ENCODE measurements at places on chromosomes 16 and 17.

GRCh38 chr17:55769625-55770000 lies 18.8 kb downstream of the PCTP start:
- DNase-seq: no peak

- no peak for DNase-seq
These were observed 22.6 kb downstream of the C17orf67 start for GRCh38 chr17:56810891-56811775.

- no peak for DNase-seq
These were observed 46.2 kb upstream of the NOL11 start for GRCh38 chr17:67671493-67671892.

GRCh38 chr16:68083861-68084503 lies 1.2 kb upstream of the NFATC3 start:
- DNase-seq: no peak

DNA sequence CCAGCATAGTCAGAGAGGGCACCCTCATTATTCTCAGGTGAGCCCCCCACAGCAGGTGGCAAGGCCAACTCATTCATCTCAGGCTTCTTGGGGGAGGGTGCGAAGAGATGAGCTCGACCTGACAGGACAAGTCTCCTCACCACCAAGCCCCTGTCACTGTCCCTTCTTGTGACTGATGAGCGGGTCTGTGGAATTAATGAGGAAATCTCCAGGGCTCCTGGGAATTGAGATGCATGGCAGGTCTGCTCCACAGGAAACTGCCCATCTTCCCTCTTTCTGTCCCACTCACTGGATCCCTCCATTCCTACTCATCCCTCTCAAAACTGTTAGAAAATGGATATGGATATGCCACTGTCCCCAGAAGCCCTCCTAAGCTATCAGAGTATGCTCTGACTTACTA lies 32.5 kb upstream of the CES5A start:
- DNase-seq: no peak

GRCh38 chr17:41705271-41705991 lies 6.7 kb upstream of the GAST start:
- DNase-seq: no peak

DNA sequence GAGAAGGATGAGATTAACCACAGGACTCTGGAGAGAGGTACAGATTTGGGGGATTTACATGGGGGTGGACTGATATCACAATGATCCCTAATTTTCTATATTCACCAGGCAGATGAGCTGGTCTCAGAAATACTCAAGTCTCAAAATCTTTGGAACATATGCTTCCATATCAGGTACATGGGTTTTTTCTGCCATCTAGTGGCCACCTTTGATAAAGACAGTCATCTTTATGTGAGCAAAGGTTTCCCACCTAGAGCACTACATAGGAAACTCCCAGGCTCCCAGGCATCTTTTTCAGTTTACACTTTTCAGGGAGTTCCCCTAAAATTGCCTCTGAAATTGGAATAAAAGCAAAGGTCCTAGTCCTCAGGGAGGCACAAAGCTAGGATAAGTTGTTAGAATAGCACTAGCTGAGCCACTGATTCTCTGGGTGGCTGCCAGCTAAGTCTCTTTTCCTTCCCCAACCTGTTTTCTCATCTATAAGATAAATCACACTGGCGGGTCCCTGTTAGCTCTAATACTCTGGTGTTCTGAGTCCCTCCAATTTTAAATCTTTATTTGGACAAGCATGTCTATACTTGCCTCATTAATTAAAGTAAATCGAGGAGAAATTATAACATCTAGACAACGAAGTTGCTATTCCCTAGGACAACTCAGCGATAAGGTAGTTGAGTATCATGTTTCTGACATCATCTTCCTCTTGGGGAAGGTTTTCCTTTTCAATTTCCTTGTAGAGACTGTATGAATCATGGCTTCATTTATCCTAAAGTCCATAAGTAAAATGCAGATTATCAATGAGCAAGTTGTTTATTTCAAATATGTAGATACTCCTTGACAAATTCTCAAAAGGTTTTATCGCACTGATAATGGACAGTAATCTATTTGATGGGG lies 19.0 kb upstream of the MON1B start:
- DNase-seq: peak; percentile 33

- no peak for DNase-seq
These were observed at the start of gene ADAP2 for GRCh38 chr17:30921544-30922196. ADAP2 (plus strand) TSS chr17:30921945; CDS start chr17:30922015, 70 bp downstream.

GRCh38 chr17:81806461-81807209 lies 2.7 kb downstream of the GCGR start:
- no peak for DNase-seq

DNA sequence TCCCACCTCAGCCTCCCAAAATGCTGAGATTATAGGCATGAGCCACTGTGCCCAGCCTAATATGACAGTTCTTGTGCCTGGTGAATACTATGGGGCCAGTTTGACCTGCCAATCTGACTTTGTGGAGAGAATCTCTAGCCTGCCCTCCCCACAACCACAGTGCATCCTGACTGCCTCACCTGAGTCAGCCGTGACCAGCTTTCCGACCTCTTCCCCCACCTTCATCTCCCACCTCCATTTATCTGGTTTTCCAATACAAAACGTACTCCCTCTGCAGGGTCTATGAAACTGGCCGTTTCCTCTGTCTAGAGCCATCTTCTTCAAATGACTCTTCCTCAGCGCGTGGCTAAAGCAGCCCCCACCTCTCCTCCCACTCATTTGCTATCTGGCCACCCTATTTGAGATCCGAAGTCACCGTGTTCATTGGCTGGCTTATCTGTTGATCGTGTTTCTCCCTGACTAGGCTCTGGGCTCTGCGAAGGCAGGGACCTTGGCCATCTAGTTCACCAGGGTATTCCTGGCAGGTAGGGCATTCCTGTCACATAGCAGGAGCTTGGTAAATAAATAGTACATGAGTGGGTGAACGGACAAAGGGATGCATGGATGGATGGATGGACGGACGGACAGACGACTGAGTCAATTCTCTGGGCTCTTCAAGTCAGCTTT lies 22.3 kb upstream of the PLLP start:
- DNase-seq: no peak

- DNase-seq: no peak
These were observed 763 bp upstream of the SOX9 start for GRCh38 chr17:72119873-72120641.

GRCh38 chr16:49932946-49933345 lies 77.0 kb upstream of the ZNF423 start:
- DNase-seq: no peak

GRCh38 chr17:43956222-43956621 lies 2.5 kb upstream of the PYY start:
- DNase-seq: no peak

DNA sequence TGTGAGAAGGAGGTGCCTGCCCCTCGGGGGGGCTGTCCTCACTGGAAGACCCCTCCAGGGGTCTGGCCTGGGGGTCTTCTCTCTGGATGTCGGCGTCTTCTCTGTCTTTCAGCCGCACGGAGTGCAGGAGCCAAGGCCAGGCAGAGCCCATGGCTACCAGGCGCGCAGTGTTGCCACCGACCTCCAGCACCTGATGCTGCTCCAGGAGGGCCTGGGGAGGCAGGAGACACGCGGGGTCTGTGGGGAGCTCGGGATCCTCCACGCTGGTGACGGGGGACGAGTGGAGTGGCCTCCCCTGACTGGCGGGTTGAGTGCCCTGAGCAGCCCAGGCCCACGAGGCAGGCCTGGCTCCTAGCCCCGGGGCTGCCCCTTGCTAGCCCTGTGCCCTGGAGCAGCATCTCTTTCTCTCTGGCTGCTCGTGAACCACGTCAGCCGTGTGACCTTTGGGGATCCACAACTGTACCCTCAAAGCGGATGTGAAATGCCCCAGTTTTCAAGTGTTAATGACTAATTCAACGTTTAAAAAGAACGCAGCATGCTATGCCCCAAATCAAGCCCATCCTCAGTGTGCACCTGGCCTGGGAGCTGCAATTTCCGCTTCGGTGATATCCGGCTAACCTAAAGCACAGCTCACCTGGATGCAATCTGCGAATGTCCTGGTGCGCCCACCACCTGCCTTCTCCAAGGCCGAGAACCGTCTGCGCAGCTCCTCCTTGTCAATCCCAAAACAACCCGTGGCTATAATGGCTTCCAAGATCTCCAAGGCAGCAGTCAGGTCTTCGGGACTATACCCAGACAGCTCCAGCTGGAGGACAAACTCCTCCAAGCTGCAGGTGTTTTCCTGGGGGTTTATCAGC lies 62.9 kb downstream of the IL21R start:
- peak; percentile 58 for DNase-seq

DNA sequence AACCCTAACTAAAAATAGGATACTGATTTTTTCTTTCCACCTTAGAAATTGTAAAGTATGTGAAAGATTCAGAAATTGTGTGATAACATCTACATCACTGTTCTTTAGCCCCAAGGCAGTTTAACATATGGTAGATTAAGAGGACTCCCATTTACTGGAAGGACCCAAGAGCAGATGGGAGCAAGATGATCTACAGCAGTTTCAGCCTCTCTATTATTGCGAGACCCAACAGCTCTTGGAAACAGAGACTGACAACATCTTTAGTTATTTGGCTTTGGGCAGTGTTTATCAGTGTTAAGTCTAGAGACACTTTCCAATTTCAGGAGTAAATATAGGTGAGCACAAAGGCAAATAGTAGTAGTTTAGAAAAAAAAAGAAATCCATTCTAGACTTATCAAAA lies 124.9 kb upstream of the CORO6 start:
- no peak for DNase-seq

DNA sequence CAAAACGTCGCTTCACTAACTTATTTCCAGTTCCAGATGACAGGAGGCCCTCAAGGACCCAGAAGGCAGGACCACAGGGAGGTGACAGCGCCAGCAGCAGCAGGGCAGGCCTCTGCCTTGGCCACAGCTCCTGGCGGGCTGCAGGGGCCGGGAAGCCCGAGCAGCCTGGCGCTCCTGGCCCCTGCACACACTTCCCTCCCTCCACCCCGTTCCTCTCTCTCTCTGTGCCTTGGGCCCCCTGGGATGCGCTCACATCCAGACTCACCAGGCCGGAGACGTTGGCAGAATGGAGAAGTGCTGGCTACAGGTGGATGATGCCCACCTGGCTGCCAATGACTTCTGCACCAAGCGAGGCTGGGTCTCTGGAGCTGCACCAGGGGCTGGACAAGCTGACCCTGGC lies 12.7 kb downstream of the ZNF594 start:
- no peak for DNase-seq

DNA sequence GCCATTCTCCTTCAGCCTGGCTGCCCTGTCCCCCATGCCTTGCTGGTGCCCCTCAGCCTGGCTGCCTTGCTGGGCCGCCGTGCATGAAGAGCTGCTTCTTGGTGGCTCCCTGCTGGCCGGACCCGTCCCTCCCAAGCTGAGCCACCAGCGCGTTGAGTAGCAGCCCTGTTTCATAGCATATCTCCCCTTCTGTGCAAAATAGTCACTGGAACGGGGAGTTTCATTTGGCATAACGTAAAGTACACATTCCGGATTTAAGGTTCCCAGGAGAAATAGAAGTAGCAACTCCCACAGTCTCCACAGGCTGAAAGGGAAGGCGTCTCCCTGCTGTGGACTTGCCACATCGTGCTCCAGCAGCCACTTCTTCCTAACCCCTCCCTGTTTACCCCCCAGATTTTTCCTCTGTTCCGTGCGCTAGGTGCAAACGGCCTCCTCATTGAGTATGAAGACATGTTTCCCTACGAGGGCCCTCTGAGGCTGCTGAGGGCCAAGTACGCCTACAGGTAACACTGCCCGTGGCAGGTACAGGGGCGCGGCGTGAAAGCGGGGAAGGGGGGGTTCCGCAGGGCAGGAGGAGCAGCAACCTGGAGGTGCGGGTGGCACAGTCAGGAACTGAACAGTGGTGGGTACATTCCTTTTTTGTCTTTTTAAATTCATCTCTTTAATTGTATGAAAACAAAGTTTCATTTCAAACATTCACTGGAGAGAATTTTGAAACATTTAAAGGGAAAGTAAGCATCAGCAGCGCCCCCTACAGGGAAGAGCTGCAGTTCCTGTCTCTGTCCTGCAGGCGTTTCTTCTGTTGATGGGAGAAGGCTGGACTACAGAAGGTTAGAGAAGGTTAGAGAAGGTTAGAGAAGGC lies 5.8 kb upstream of the OGFOD3 start:
- DNase-seq: peak; percentile 81

DNA sequence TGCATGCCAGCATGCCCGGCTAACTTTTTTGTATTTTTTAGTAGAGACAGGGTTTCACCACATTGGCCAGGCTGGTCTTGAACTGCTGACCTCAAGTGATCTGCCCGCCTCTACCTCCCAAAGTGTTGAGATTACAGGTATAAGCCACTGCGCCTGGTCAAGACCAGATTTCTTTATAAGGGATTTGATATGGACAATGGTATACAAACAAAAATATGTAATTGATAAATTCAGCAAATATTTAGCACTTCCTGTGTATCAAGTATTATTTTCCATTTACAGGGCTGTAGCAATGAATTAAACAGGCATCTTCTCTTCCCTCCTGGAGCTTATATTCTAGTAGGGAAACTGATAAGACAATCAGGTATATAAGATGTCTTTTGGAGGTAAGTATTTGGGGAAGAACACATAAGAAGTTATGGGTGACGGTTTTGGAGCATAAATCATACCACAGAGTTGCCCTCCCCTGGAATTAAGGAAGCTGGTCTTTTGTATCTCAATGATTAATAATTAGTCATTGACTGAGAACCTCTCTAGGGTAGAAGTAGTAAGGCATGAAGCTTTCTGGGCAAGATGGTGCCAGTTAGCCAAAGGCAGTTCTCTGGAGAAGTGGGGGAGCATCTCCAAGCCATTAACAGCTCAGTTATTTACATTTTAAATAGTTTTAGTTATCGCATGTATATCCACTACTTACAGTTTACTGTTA lies 35.8 kb downstream of the TANC2 start:
- DNase-seq: no peak

DNA sequence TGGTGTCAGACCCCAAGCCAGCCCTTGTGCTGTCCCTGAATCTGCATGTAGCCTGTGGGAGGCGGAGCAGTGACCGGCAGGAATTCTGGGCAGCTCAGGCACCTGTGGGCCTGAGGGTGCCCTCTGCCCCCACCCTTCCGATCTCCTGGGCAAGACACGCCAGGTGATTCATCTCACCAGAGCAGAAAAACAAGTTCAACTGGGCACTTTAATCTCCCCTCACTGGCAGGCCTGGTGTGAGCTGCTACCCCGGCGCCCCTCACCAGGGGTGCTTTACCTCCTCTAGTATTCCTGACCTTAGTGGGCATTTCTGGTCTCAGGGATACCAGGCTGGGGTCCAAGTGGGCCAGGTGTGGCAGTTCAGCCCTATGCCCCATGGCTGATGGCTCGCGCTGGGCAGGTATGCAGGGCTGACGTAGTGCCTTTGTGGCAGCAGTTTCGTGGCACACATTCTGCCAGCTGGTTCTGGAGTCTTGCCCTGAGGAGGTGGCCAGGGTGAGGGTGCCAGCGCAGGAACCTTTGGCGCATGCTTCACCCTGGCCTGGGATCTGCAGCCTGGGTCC lies 6.0 kb downstream of the ERBB2 start:
- no peak for DNase-seq

- DNase-seq: peak; percentile 43
These were observed 11.1 kb upstream of the CHMP6 start for GRCh38 chr17:80980397-80981061.

GRCh38 chr17:7562208-7562605 lies 488 bp downstream of the SENP3 start:
- DNase-seq: peak; percentile 41

- DNase-seq: no peak
These were observed 198.1 kb downstream of the ENGASE start for GRCh38 chr17:79272666-79273219.

GRCh38 chr16:23847251-23847650 lies 11.5 kb downstream of the PRKCB start:
- DNase-seq: no peak

Data from activated CD8-positive, alpha-beta T cell treated with anti-CD3 and anti-CD28 coated beads for 36 hours (primary cell).